ENCODE measurements at places on chromosomes 11 and 22.

DNA sequence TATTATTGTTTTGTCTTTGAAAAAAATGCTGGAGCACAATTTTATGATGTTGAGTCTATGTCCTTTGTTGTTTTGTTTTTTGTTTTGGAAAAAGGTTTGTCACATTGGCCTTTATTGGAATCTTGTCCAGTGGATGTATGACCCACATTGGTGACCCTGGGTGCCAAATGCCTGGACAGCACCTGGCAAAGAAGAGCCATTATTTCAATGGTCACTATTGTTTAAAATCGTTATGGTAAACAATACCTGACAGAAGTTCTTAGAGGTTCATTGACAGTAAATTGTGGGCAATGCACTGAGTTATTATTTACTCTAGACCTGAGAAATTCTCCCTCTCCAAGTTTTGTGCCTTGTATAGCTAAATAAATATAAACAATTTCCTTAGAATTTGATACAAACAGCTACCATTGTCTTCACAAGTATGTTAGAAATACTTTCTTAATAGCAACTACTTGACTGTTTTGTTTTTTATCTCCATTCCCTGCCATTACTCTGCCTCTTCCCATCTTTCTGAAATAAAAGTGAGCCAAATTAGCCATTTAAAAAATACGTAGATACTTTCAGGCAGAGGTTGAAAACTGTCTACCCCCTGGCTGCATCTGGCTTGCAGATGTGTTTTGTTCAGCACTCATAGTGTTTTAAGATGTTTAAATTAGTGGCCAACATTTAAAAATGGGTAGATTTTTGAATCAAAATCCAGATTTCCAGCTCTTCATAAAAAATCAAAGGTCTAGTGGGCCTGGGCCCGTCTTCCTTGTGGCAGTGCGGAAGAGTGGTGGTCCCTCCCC is 39.9 kb downstream of the BMAL1 start:
- no peak for DNase-seq

DNA sequence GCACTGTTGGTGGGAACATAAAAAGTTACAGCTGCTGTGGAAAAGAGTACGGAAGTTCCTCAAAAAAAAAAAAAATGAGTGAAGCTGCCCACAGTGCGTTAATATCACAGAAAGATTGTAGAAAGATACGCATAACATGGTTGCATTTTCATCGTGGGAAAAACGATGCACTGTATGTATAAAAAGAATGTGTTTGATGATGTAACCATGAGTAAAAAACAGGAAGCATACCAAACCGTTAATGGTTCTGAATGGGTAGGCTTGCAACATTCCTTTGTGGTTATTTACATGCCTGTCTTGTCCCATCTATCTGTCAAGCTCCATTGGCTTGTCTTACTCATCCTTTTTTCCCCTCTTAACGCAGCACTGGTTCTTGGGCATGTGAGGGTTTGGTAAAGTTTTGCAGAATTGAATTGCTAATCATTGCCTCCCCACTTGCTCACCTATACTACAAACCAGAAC is 33.8 kb upstream of the DKK3 start:
- peak; percentile 98 for DNase-seq

GRCh38 chr11:57729479-57729878 is 11.8 kb upstream of the SELENOH start:
- DNase-seq, result no peak

DNA sequence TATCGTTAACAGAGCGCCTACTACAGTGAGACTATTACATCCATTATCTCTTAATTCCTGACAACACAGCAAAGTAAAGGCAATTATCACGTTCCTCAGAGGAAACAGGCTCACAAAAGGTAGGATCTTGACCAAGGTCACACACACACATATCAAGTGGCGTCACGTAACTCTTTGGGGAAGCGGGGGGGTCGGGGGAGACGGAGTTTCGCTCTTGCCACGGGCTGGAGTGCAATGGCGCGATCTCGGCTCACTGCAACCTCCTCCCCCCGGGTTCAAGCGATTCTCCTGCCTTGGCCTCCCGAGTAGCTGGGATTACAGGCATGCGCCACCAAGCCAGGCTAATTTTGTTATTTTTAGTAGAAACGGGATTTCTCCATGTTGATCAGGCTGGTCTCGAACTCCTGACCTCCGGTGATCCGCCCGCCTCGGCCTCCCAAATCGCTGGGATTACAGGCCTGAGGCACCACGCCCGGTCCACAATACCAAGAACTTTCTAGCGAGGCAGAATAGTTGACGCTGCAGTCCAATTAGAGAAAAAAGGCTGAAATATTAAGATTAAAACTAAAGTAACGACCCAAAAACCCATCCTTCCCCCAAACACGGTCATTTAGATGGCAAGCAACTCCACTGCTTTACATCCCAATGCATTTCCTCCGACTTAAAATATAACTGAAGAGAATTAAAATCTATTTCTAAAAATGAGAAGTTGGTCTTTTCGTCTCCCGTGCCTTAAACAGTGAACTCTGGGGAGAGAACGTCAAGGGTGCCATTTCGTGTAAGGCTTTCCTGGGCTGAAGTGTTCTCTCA is 1.2 kb downstream of the DDX17 start:
- DNase-seq, result no peak

DNA sequence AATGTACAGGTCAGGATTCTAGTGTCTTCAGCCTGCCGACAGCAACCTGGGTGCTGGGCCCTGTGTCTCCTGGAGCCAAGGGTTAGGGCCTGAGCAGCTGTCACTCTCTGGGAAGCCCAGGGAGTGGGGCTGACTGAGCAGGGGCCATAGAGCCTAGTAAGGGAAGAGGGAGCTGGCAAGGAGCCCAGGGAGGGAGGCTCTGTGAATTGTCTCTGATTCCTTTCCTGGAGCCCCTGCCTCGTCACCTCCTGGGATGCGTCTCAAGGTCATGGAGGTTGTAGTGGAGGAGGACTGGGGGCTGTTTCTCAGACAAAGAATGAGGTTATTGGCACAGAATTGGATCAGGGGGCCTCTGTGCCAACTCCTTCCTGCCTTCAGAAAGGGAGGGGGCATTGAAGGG is 11.8 kb downstream of the SOX10 start:
- no peak for DNase-seq

GRCh38 chr11:33067294-33067693 is 27.9 kb downstream of the TCP11L1 start:
- no peak for DNase-seq

- no peak for DNase-seq
These were observed 82.2 kb downstream of the RPS6KA4 start for GRCh38 chr11:64441127-64441526.

GRCh38 chr11:46684367-46684766 is 16.1 kb downstream of the ARHGAP1 start:
- no peak for DNase-seq

DNA sequence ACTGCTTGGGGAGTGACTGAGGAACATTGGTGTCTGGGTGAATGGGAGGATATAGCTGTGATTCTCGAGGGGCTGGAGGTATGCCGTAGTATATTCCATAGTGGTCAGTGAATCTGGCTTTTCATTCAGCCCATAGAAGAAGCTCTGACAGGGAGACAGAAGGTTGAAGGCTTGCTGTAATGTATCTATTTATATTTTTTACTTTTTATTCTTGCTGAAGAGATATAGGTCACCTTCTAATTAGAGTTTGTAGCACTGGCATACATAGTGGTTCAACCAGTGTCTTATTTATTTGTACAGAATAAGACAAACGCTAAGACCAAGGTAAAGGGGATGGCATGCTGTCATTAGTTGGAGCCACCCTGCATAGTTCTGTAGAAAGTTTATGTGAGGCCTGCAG is 10.0 kb downstream of the TRIM44 start:
- DNase-seq, result no peak

DNA sequence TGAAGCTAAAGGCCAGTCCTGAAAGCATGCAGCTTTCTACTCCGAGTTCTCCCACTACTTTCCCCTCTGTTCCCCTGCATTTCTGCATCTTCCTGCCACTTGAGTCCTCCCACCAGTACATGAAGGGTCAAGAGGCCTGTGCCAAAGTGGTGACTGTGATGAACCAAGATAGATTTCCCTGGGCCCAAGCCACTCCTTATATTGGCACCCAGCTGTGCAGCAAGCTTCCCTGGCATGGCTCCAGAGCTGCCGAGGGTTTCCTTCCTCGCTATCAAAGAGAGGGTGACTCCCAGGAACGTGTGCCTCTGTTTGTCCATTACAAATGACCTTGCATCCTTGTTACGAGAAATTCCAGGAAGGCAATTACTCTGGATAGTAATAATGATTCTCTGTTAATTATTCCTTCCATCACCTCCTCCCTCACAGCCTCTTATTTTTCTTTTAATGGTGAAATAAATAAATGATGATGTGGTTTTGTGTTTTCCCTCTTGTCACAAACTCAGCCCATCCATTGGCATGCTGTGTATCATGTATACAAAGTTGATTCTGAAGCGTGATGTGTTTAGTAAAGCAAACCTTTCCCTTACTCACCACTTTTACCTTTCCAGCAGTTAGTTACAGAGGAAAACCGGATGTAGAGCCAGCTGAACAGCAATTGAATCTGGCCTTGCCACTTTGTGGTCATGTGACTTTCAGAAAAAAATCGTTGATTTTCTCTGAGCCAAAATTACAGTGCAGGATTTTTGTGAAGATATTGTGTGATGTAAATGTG is 8.3 kb downstream of the SRSF8 start:
- no peak for DNase-seq

GRCh38 chr11:112599856-112600533 is 339.3 kb upstream of the PLET1 start:
- no peak for DNase-seq

- DNase-seq, result no peak
These were observed 24.2 kb downstream of the CHKA start for GRCh38 chr11:68096962-68097361.

- no peak for DNase-seq
These were observed 671.9 kb downstream of the NTM start for GRCh38 chr11:132042296-132042695.

DNA sequence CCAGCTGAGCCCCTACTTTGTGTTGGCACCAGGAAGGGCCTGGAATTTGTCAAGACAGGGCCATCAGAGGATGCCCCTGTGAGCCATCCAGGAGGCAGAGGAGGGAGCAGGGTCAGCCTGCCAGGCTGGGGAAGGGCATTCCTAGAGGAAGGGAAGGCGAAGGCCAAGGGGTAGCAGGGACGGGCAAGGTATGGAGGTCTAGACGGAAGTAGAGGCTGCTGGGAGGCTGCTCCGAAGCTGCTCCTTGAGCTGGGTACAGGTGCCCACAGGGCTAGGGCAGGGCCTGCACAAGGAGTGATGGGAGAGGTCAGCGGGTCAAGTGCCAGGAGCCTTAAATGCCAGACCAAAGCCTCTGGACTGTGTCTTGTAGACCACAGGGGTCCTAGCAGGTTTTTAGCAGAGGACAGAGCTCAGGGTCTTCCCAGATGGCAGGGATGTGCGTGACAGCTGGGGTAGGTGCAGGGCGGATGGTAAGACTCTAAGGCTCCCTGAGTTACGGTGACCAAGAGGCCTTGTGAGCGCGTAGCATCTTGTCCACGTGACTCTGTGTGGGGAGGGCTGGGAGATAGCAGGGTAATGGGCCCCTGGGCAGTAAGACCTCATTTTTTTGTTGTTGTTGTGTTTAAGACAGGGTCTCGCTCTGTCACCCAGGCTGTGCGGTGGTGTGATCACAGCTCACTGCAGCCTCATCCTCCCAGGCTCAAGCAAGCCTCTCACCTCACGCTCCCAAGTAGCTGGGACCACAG is 31.7 kb upstream of the CSNK1E start:
- DNase-seq, result no peak

- DNase-seq, result no peak
These were observed 8.0 kb downstream of the CCND1 start for GRCh38 chr11:69648679-69649575.

GRCh38 chr11:67667490-67668191 is 6.8 kb downstream of the ALDH3B2 start:
- no peak for DNase-seq

GRCh38 chr11:64284048-64284961 is at the start of gene BAD:
BAD (minus strand) TSS chr11:64284665; CDS start chr11:64284368, 297 bp downstream.
- DNase-seq, result peak; percentile 88

GRCh38 chr11:95153857-95154246 is 64.2 kb downstream of the ENDOD1 start:
- DNase-seq, result no peak

GRCh38 chr22:22761963-22762772 is 117.8 kb downstream of the GGTLC2 start:
- DNase-seq, result no peak

GRCh38 chr11:83734120-83734519 is 448.0 kb upstream of the CCDC90B start:
- no peak for DNase-seq

- DNase-seq, result no peak
These were observed 1.6 kb downstream of the TRIM29 start for GRCh38 chr11:120136356-120136755.

DNA sequence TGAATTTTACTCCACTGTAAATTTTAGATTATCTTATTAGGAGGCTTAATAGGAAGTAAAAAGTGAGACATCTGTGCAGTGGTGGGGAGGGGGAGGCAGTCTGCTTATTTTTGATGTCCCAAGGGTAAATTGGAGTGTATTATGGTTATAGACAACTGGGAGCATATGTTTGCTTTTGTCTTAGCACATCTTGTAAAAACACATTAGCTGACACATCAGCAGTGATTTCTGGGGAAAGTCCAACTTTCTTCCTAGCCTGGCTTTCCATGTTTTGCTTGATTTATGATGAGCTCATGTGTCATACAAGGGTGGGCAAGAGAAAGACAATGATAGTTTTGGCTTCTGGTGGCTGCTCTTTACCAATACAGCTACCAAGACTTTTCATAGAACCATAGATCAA is 4.0 kb downstream of the ANO3 start:
- no peak for DNase-seq
